Activated CD4-positive, alpha-beta T cell treated with anti-CD3 and anti-CD28 coated beads, Interleukin-2, amount 10 ng/mL, durations not matched to agents 7 days and 5 days (primary cell): ENCODE measurements at places on chromosomes 3 and 15.
A peak's percentile ranks its signal among the peaks of the same experiment; 100 is the strongest.

- H3K4me1 ChIP-seq = peaks cover 59% of the 10 kb centered on the region
- H3K36me3 ChIP-seq = peaks cover 7% of the 10 kb centered on the region
- H3K27me3 ChIP-seq = no peaks in the 10 kb centered on the region
Measured at GRCh38 chr15:40456299-40456712, 14.5 kb upstream of the CHST14 start.

- no peaks in the 10 kb centered on the region for H3K36me3 ChIP-seq
- H3K4me1 ChIP-seq = no peaks in the 10 kb centered on the region
- H3K27me3 ChIP-seq = peaks cover 2% of the 10 kb centered on the region
Measured at GRCh38 chr15:83733206-83733605, 79.3 kb downstream of the ADAMTSL3 start.

DNA sequence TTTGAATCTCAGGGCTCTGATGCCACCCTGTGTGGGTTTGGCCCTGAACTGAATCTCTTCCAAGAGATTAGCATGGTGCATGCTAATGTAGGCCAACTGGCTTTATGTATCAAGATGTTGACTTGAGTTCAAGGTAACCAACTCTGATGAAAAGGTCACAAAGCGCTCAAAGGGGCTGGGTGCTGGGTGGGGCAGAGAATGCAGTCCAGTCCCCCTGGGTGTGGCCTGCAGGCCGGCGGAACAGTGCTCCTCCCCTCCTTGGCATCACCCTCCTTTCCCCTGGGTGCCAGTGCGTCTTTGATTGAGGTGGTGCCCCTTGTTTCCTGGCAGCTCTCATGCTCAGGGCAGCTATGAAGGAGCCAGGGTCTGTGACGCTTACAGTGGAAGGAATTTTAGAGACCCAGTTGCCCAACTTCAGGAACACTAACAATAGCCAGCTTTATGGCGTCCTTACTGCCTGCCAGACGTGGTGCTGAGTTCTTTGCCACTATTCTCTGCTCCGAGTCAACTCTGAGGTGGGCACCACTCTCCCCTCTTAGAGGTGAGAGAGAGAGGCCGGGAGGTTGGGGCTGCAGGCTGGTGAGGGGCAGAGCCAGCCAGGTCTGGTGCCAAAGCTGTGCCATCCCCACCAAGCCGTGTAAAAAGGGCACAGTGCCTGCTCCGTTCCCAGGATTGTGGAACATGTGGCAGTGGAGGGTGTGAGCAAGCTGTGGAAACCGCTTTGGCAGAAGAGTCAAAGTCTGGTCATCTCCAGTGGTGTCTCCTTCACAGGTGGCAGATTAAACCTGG lies 9.8 kb downstream of the SYNM start:
- no peak for DNase-seq
- H3K4me1 ChIP-seq = peaks cover 6% of the 10 kb centered on the region
- H3K4me3 ChIP-seq = no peak overlapping the region
- no peak overlapping the region for H3K27ac ChIP-seq
- no peaks in the 10 kb centered on the region for H3K27me3 ChIP-seq
- no peaks in the 10 kb centered on the region for H3K36me3 ChIP-seq

- no peaks in the 10 kb centered on the region for H3K36me3 ChIP-seq
- no peak overlapping the region for H3K27ac ChIP-seq
- peaks cover 7% of the 10 kb centered on the region for H3K27me3 ChIP-seq
- no peak overlapping the region for H3K4me3 ChIP-seq
- no peak for DNase-seq
Measured at GRCh38 chr3:99747915-99748314, 69.7 kb upstream of the CMSS1 start.

DNA sequence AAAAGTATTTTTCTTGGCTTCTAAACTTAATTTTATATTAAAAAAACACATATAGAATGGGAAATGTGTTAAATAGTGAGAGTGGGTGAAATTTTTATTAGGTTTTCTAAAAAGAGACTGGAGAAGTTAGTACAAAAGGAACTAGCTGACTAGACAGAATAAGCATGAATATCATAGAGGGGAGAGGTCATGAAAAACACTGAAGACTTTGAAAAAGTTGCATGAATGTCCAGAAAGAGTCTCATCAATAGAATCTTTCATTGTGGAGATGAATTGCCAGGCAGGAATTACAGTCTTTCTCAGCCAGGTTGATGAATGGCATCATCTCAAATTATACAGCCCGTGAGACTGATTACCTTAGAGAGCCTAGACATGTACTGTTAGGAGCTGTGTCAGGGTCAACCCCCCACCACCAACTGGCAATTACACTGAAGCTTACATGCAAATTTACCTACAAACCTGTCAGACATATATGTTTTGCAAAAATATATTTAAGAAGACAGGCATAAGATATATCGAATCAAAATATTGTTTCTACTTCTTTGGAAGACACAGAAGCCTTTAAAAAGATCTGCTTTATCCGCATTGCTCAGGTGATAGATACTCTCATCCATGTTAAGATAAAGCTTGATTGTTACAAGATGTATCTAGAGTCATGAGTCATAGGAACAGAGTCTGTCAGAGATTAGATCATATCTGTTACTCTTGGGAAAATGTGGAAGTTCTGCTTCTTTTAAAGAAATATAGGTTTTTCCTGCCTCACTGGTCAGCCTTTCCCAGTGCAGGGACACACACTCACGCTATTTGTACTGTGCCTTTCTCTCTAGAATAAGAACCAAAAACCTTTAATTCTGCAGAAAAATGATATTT lies 34.8 kb upstream of the PFN2 start:
- H3K27ac ChIP-seq = no peak overlapping the region
- no peaks in the 10 kb centered on the region for H3K36me3 ChIP-seq
- no peak overlapping the region for H3K4me3 ChIP-seq
- no peaks in the 10 kb centered on the region for H3K4me1 ChIP-seq

DNA sequence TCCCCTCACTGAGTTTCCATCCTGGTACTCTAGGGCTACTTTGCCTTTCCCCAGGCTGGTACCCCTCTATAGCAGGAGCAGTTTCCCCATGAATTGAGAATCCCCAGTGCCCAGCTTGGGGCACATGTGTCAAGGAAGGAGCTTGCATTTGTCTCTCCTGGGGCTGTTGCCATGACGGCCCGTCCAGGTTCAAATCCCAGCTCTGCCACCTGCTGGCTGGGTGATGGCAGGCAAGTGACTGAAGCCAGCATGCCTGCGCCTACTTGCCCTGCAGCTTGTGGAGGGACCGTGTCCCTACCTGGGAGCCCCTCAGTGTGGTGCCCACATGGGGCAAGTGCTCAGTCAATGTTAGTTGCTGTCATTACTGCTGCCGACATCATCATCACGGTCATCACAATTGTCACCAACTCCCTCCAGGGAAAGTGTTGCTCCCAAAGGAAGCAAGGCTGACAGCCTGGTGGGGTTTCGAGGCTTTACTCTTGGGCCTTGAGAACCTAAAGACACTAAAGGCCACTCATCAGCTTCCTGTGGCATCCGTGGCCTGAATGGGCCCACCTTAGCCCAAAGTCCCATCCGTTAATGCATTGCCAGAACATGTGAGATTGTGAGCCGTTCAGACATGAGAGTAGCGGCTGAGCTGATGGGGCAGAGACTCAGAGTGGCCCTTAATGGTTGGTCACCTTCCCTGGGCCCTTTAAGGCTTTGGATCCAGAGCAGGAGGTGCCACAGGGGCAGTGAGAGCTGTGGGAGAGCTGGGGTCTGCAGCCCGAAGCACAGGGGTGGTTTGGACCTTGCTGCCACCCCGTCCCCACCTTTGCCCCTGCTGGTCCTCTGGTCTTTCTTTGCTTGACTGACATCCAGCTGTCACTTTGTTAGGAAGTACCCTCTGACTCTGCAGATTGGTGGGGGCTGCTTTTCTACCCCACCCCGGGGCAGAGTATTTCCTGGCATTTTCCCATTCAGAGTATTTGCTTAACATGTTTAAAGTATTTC lies 144.4 kb downstream of the DNAJB8 start:
- no peak overlapping the region for H3K27ac ChIP-seq
- H3K4me3 ChIP-seq = no peak overlapping the region
- H3K36me3 ChIP-seq = no peaks in the 10 kb centered on the region
- H3K27me3 ChIP-seq = no peaks in the 10 kb centered on the region
- H3K4me1 ChIP-seq = peaks cover 19% of the 10 kb centered on the region
- peak; percentile 69 for DNase-seq

DNA sequence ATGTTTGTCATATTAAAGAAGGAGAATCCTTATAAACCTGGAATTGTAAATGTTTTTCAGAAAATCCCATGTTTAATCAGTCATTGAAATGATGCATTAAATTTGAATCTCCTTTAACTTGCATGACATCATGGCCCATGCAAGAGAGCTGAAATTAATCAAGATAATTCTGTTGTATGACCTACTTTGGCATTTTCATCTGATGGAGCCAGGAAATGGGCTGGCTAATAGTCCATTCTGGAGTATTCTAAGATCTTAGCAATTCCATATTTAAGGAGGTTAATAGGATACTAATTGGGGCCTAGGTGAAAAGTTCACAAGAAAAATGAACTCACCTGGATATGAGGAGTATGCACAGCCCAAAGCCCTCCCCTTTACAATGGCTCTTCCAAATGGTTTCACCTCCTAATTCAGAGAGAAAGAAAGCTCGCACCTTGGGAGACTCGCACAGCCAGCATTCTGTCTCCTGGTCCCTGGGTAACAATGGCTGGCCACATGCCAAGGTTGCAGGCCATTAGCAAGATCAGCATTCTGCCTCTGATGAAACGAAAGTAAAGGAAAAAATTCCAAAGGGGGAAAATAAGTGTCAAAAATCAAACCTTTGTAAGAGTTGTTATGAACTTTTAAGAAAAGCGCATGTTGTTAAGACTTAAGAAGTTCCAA lies 786.4 kb downstream of the MCTP2 start:
- DNase-seq = no peak
- no peaks in the 10 kb centered on the region for H3K27me3 ChIP-seq
- H3K4me3 ChIP-seq = no peak overlapping the region
- H3K36me3 ChIP-seq = no peaks in the 10 kb centered on the region
- no peak overlapping the region for H3K27ac ChIP-seq

- peaks cover 2% of the 10 kb centered on the region for H3K4me1 ChIP-seq
- no peak overlapping the region for H3K4me3 ChIP-seq
- DNase-seq = no peak
- H3K36me3 ChIP-seq = no peaks in the 10 kb centered on the region
- peaks cover 13% of the 10 kb centered on the region for H3K27me3 ChIP-seq
- H3K27ac ChIP-seq = no peak overlapping the region
Measured at GRCh38 chr15:66269326-66270090, 16.0 kb upstream of the MEGF11 start.

- H3K4me1 ChIP-seq = peaks cover 5% of the 10 kb centered on the region
- H3K27me3 ChIP-seq = peaks cover 16% of the 10 kb centered on the region
- H3K27ac ChIP-seq = no peak overlapping the region
- no peaks in the 10 kb centered on the region for H3K36me3 ChIP-seq
Measured at GRCh38 chr3:66520724-66521123, 19.9 kb upstream of the LRIG1 start.

- no peak overlapping the region for H3K4me3 ChIP-seq
- DNase-seq = no peak
- no peaks in the 10 kb centered on the region for H3K36me3 ChIP-seq
- H3K27me3 ChIP-seq = no peaks in the 10 kb centered on the region
- peaks cover 18% of the 10 kb centered on the region for H3K4me1 ChIP-seq
Measured at GRCh38 chr3:183370391-183370790, 58.0 kb downstream of the MCF2L2 start.

- no peak overlapping the region for H3K4me3 ChIP-seq
- H3K36me3 ChIP-seq = no peaks in the 10 kb centered on the region
- DNase-seq = no peak
- H3K4me1 ChIP-seq = peaks cover 2% of the 10 kb centered on the region
- H3K27me3 ChIP-seq = no peaks in the 10 kb centered on the region
Measured at GRCh38 chr3:119145128-119145499, 851 bp upstream of the TEX55 start.

GRCh38 chr3:182837855-182838454 lies 44.7 kb downstream of the ATP11B start:
- H3K4me3 ChIP-seq = no peak overlapping the region
- H3K27ac ChIP-seq = no peak overlapping the region
- H3K27me3 ChIP-seq = no peaks in the 10 kb centered on the region
- peaks cover 3% of the 10 kb centered on the region for H3K4me1 ChIP-seq
- H3K36me3 ChIP-seq = peaks cover 52% of the 10 kb centered on the region

DNA sequence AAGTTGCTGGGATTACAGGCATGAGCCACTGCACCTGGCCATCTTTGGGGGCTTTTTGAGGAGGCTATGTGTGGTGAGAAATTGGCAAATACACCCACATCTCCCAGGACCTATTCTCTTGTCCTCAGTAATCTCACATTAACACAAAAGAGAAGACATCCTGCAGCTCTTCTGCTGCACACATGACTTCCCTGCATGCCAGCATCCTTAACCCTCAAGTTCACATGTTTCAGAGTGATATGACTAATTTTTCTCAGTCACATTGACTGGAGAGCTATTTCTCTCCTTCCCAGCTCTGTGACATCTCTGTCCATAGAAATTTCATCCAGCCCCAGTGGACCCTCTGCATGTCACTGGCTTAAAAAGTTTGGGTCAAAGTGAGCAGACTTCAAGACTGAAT lies 1.9 kb upstream of the SKIC8 start:
- H3K27ac ChIP-seq = peak overlapping the region; percentile 14
- DNase-seq = no peak
- peaks cover 27% of the 10 kb centered on the region for H3K4me1 ChIP-seq
- H3K27me3 ChIP-seq = peaks cover 3% of the 10 kb centered on the region
- no peak overlapping the region for H3K4me3 ChIP-seq
- H3K36me3 ChIP-seq = no peaks in the 10 kb centered on the region

- no peak overlapping the region for H3K4me3 ChIP-seq
- H3K36me3 ChIP-seq = no peaks in the 10 kb centered on the region
- no peaks in the 10 kb centered on the region for H3K27me3 ChIP-seq
Measured at GRCh38 chr3:65975032-65975431, 63.7 kb downstream of the MAGI1 start.

- H3K27me3 ChIP-seq = peaks cover 17% of the 10 kb centered on the region
- DNase-seq = peak; percentile 77
- H3K4me1 ChIP-seq = peaks cover 2% of the 10 kb centered on the region
- H3K4me3 ChIP-seq = no peak overlapping the region
- H3K27ac ChIP-seq = no peak overlapping the region
Measured at GRCh38 chr3:185659942-185660921, 74.1 kb downstream of the SENP2 start.

- H3K36me3 ChIP-seq = no peaks in the 10 kb centered on the region
- no peaks in the 10 kb centered on the region for H3K27me3 ChIP-seq
- peaks cover 10% of the 10 kb centered on the region for H3K4me1 ChIP-seq
- peak overlapping the region; percentile 73 for H3K27ac ChIP-seq
- peak overlapping the region; percentile 2 for H3K4me3 ChIP-seq
Measured at GRCh38 chr3:153319705-153320554, 157.9 kb downstream of the RAP2B start.

DNA sequence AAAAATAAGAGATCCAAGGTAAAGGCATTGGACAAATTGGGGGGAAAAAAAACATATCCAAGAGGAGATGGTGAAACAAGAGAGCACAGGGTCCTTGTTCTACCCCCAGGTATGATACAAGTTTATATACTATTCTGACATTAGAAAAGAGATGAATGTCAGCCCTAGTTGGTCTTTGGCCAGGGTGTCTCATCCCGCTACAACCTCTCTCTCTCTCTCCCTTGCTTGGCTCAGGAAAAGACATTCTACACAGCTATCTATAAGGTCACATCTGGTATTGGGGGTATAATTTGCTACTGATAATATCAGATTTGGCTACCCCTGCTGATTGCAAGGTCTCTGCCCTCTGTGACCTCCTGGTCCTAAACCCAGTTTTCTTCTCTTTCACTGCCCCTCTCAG lies 117.2 kb downstream of the GOLIM4 start:
- DNase-seq = no peak
- no peak overlapping the region for H3K4me3 ChIP-seq
- H3K36me3 ChIP-seq = no peaks in the 10 kb centered on the region
- no peaks in the 10 kb centered on the region for H3K4me1 ChIP-seq
- no peaks in the 10 kb centered on the region for H3K27me3 ChIP-seq
- no peak overlapping the region for H3K27ac ChIP-seq
